ENCODE measurements at places on chromosomes 6 and 20.
A peak's percentile ranks its signal among the peaks of the same experiment; 100 is the strongest.

GRCh38 chr20:63543733-63544132 lies 3.8 kb downstream of the SRMS start:
- DNase-seq, result no peak

- no peak for DNase-seq
Measured at GRCh38 chr6:69601132-69601531, 195.7 kb downstream of the LMBRD1 start.

DNA sequence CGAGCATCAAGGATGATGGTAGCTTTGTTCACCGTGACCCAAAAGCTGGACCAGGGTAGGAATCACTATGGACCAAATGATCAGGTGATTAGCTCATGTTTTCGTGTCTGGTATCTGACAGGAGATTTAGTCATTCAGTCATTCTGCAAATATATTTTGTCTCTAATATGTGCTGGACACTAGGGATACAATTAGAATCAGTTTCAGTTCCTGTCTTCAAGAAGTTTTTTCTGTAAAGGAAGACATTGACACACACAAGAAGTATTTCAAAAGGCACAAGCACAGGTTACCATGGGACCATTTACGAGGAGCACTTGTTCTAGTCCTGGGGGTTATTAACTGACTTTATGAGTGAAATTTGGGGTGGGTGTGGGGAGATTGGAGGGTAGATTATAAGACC lies 244.9 kb downstream of the HIVEP2 start:
- no peak for DNase-seq

DNA sequence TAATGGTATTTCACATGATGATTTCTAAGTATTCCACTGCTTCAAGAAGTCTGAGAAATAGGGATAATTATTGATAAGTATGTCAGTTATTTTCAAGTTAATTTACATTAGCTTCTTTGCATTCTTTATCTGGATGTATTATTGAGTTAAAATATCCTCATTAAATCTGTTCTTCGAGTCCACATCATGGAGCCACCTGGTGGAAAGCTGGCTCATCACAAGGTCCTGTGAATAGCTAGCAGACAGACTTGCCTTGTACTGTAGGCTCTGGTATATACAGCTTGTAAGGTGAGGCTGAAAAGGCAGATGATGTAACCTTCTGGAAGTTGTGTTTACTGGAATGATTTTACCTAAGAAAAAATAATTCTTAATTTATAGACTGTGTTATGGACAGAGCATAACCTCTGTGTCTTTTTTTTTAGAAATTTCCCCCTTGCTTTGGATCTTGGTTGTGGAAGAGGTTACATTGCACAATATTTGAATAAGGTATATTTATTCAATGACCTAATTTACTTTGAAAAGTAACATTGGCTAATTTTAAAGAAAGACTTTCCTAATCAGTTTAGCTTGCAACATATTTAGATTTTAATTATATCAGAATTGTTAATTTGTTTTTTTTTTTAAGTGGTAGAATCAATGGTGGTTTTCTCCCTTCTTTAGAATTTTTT lies 3.5 kb downstream of the NDUFAF5 start:
- DNase-seq, result peak; percentile 16

GRCh38 chr20:38115896-38116295 lies 49.2 kb downstream of the TGM2 start:
- no peak for DNase-seq

DNA sequence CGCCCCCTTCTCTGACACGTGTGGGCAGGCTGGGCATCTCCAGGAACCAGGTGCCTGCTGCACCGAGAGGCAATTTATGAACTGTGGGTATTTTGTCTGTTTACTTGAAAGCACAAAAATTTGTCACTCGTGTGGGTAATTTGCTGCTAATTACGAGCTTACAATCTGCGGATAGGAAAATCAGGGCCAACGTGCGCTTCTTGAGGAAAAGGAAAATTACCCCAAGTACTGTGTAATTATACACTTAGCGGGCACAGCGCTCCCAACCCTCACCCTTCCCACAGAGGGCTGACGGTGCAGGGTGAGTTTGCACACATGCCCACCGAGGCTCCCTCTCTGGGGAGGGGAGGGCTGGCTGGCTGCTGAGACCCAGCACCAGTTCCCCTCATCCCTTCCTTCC lies 25.3 kb upstream of the MDGA1 start:
- no peak for DNase-seq

DNA sequence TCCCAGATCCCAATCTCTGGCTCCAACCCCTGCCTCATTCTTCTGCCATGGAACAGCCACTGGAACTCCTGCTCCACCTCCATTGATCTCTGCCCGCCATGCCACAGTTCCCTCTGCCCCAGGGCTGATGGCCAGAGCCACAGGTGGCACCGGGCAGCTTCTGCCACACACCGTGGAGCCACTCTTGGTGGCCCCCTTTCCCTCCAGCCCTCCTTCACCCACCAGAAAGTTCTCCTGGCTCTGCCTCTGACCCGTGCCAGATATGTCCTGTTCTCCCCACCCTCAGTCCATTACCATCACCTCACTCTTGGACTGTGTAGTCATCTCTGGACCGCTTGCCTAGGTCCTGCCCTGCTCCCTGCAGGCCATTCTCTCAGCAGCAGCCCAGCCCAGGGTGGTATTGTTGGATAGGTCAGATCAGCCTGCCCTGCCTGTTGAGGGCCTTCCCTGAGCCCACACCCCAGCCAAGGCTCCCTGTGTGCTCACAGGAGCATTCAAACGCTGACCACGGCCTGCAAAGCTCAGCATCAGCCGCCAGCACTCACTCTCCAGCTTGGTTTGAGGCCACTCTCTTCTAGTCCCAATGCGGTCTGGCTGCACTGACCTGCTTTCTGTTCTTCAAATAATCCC lies 16.8 kb upstream of the SYNDIG1 start:
- DNase-seq, result no peak

- DNase-seq, result no peak
Measured at GRCh38 chr20:57795977-57796560, 86.3 kb upstream of the PMEPA1 start.

- DNase-seq, result peak; percentile 64
Measured at GRCh38 chr20:44388466-44389023, 33.0 kb downstream of the HNF4A start.

DNA sequence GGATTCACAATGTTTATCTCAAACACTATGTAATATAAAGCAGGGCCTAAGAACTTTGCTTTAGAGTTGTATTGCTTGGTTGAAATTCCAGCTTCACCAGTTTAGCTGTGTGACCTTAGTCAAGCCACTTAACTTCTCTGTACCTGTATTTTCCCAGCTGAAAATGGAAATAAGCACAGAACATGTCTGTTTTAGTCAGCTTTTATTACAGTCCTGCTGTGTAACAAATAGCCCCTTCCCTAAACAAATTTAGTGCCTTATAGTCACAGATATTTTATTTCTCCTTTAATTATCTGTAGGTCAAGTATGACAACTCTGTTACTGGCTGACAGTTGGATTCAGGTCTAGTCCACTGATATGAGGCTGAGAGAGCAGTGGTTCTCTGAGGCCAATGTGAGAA lies 56.0 kb upstream of the JAG1 start:
- no peak for DNase-seq

GRCh38 chr6:38822963-38823362 lies 107.9 kb downstream of the DNAH8 start:
- no peak for DNase-seq

DNA sequence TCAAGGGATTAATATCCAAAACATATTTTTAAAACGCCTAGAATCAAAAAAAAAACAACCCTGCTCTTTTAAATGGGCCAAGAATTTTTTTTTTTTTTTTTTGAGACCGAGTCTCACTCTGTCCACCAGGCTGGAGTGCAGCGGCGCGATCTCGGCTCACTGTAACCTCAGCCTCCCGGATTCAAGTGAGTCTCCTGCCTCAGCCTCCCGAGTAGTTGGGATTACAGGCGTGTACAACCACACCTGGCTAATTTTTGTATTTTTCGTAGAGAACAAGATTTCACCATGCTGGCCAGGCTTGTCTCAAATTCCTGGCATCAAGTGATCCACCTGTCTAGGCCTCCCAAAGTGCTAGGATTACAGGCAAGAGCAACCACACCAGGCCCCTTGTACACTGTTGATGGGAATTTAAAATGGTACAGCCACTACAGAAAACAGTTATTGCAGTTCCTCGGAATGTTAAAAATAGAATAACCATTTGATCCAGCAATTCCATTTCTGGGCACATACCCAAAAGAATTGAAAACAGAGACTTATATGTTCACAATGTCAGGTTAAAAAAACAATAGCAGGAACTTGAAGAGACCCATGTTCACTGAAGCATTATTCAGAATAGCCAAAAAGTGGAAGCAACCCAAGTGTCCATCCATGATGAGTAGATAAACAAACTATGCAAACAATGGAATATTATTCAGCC lies 3.1 kb upstream of the MYL9 start:
- DNase-seq, result no peak

DNA sequence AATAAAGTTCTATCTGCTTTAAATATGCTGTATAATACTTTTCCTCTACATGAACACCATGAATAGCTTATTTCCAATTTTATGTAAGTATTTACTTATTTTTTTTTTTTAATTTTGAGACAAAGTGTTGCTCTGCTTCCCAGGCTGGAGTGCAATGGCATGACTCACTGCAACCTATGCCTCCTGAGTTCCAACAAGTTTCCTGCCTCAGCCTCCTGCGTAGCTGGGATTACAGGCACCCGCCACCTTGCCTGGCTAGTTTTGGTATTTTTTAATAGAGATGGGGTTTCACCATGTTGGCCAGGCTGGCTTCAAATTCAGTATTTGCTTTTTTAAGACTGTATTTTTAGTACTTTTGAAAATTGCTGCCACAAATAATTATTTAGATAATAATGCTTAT lies 1365.9 kb downstream of the GRIK2 start:
- no peak for DNase-seq

- DNase-seq, result no peak
Measured at GRCh38 chr20:48959899-48960550, 38.5 kb downstream of the ARFGEF2 start.

- DNase-seq, result no peak
Measured at GRCh38 chr6:136351518-136352110, 62.0 kb upstream of the BCLAF1 start.

- no peak for DNase-seq
Measured at GRCh38 chr6:130432838-130433237, 67.0 kb downstream of the TMEM200A start.

- peak; percentile 57 for DNase-seq
Measured at GRCh38 chr6:453152-453551, 61.6 kb downstream of the IRF4 start.

- peak; percentile 18 for DNase-seq
Measured at GRCh38 chr6:133966654-133967329, 13.8 kb downstream of the TBPL1 start.

DNA sequence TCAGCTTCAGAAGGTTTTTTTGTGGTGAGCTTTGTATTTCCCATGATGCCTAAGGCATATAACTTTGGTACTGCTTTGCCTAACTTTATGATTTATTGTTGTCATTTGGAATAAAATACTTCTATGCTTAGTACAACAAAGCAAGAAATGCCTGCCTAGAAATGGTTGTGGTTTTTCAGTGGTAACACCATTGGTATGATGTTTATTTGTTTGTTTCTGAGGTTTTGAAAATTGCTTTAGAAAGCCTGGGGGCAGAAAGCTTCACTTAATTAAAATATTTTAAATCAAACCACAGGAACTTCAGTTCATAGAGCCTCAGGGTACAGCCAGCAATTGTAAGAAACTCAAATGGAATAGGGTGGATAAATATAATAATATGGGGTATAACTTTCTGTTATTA lies 351.2 kb upstream of the MAP3K7 start:
- DNase-seq, result no peak

DNA sequence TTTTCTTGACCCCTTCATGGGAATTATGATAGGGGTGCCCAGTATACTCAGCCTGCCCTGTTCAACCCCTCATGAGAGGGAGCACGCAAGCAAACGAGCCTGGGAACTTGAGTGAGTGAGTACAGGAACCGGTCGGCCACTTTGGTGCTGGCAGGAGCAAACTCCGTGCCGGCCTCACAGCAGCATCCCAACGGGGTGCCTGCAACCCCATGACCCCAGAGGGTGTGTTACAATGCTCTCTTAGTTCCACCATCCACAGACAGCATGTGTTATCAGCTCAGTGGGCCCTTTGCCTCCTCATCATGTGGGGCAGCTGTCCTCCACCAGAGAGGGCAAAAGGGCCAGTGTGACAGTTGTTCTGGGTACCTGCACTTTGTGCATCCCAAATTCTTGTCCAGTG lies 289.8 kb downstream of the FRK start:
- DNase-seq, result no peak

DNA sequence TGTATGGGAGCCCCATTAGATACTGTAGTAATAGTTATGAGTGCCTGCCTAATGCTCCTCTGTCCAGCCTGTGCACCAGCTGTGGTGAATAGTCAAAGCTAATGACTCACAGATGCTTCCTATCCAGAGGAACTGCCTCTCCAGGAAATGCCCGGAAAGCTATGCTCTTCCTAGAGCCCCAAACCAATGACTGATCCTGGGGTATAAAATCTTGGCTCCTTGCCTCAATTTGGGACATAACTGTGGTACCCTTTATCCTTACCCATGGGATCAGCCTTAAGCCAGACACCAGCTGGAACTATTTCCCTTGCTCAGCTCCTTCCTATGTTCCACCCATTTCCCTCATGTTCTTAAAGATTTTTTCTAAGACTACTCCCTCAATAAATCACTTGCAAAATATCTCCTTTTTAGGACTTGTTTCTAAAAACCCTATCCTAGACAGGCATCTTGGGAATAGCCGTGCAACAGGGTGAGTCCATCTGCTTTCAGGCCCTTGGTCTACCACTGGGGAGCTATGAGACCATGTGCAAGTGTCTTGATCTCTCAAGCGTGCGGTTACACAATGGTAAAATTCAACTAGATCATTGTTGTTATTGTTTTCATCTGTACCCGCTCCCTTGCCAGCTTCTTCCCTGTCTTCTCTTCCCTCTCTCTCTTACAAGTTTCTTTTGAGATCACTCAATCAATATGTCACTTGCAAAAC lies 283.7 kb downstream of the BTBD3 start:
- DNase-seq, result no peak

GRCh38 chr6:54805077-54805476 lies 41.5 kb upstream of the FAM83B start:
- no peak for DNase-seq

DNA sequence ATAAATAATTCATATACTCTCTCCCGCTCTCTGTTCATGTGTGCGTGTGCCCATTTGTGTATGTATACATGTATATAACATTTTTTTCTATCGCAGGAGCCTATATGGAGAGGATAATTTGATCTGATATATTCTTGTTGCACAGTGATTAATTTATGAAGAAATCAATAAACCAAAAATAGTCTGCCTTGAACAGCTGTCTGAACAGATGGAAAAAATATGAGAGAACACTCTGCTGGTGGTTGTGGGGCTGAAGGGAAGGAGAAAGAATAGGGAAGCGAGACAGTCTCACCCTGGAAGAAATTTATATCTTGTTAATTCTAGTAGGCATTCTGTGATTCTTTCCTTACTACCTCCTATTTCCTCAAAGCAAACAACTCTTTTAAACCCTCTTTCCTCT lies 96.6 kb upstream of the B3GAT2 start:
- DNase-seq, result peak; percentile 19

- DNase-seq, result no peak
Measured at GRCh38 chr6:16296061-16296670, 57.8 kb downstream of the GMPR start.

Measured in NCI-H524 (cell line).